LNCaP clone FGC (cell line): ENCODE measurements at places on chromosomes 5 and 9.

GRCh38 chr9:115036691-115037090 is 81.3 kb downstream of the TNC start:
- no peak for DNase-seq

DNA sequence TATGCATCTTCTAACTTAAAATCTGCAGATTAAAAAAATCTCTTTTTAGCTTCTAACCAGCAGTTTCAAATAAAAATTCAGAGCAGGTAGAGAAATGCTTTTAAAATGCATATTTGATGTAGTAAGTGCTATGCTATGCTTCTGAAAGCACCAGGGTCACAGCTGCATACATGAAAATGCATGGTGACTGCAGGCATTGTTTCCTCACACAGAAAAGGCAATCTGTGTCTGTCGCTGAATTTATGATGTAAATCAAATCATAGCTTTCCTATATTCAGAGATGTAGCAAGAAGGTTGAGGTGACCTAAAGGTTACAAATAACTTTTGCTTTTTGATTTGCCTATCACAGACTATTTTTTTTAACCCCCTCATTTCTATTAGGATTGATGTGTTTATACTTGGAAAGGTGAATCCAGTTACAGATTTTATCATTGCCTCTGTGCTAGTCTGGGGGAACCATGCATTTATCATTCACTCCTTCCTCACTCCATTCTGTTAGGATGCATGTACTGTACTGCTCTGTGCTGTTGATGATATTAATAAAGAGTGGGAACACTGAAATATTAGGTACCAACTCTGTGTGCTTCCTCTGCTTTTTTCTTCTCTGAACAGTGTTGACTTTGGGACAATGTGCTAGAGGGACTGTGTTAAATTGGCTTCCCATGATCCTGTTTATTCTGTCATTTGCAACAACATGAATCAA is 65.6 kb downstream of the FOCAD start:
- no peak for DNase-seq

GRCh38 chr9:70257991-70258691 is 637 bp upstream of the SMC5 start:
- DNase-seq = peak; percentile 57

DNA sequence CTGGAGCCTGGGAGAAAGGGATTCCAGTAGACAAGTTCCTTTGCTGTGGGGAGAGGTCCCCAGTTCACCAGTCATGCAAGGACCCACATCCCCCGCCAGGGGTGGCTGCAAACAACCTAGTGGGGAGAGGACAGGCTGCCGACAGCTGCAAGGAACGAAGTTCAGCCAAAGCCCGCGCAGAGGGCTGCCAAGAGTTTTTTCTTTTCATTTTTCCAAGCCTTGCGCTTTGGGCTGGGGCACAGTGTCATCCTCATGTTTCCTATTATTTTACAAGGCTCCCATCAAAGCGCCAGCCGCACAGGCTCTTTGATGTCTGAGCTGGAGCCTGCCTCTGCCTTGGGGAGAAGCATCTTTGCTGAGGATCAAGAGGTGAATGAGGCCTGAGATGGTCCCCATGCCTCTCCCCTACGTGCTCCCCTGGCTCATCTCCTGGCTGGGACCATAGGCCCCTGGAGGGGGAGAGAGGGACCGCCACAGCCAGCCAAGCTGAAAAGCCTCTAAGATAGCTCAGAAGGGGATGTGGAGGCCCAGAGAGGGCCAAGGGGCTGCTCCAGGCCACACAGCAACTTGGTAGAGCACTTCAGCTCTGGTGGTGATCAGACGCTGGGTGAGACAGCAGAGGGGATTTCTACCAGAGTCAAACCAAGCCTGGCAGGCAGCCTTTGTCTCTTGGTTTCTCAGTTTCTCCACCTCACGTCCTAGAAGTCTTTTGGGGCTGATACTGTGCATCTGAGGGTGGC is 50.4 kb upstream of the SYNPO start:
- DNase-seq = no peak

DNA sequence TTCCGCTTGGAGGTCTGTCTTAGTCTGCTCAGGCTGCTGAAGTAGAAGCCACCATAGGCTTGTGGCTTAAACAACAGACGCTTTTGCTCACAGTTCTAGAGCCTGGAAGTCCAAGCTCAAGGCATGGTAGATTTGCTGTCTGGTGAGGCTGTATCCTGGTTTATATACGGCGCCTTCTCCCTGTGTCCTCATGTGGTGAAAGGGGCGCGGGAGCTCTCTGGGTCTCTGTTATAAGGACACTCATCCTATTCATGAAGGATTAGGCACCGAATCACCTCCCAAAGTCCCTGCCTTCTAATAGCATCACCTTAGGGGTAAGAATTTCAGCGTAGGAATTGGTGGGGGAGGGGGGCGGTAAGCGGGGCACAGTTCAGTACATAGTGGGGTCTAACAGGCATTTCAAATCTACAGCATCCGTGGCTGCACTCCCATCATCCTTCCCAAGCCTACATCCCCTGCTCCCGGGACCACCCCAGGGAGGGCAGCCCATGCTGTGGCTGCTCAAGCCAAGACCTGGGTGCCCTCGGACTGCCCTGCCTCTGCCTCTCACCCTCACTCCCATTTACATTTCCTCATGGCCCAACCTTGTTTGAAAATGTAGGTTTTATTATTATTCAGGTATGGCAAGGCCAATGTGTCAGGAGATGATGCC is 15.1 kb upstream of the LPCAT1 start:
- DNase-seq = no peak

- no peak for DNase-seq
These were observed 216.1 kb downstream of the MEF2C start for GRCh38 chr5:88666761-88667495.

GRCh38 chr5:4947893-4948536 is 192.1 kb upstream of the ADAMTS16 start:
- DNase-seq = no peak

- DNase-seq = peak; percentile 6
These were observed 311.0 kb downstream of the AGTPBP1 start for GRCh38 chr9:85430659-85431338.

DNA sequence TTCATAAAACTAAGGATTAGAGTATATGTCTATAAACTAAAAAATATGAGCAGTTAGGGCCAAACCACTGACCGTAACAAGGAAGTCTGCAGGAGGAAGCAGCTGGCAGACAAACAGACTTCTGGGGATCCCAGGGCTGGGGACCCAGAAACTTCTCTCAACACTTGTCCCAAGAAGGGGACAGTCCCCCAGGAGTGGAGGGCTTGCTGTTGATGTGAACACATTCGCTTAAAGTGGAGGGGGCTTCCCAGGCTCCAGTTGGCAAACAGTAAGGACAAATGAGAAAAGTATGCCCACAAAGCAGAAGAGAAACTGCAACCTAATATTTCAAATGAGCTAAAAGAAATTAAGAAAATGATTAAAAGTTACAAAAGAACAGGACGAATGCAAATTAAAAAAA is 83.7 kb downstream of the PDE8B start:
- no peak for DNase-seq

- DNase-seq = no peak
These were observed 110.2 kb downstream of the MLLT3 start for GRCh38 chr9:20512106-20512505.

DNA sequence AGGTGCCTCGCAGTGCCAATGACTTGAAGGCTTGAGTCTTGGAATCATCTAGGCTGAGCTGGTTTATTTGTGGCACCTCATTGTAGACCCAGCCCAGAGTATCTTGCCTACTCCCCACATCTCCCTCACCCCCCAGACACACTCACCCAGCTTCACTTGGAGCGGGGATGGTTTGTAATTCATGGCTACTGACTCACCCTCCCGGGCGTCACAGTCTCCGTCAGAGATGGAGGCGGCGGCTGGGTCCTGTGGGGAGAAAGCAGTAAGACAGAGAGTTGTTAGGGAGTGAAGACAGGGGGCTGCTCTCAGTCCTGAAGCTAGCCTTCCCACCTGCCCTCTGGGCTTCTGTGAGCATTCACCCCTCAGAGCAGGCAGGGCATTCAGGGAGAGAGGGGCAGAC is 29.0 kb upstream of the MYORG start:
- DNase-seq = no peak

DNA sequence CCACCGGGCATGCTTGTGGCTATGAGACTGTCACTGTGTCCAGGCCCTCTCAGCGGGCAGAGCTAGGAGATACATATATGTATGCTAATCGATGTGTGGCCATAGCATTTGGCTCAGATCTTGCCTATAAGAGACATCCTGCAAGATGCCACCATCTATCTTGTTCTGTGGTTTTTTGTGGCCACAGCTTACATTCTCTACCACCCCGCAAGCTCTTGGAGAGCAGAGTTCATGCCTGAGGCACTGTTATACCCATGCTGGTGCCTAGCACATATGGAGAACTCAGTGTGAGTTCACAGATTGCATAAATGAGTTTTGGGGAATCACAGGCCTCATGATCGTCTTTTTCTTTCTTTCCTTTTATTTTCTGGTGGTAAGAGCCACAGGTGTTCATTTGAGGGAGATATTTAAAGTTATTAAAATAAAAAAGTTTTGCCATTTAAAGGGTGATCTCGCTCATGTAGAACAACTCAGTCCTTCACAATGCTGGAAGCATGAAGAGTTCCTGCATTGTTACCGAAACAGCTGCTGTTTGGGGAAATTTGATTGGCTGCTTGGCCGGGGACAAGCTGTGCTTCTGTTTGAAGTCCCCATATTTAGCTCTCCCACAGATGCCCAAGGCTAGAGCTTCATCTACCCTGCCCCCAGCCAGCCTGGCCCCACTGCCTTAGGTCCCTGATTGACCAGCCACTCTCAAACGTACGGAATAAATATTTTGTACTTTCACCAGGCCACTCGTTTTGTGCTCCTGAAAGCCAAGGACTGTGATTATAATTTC is 169.2 kb upstream of the MAP1B start:
- no peak for DNase-seq

DNA sequence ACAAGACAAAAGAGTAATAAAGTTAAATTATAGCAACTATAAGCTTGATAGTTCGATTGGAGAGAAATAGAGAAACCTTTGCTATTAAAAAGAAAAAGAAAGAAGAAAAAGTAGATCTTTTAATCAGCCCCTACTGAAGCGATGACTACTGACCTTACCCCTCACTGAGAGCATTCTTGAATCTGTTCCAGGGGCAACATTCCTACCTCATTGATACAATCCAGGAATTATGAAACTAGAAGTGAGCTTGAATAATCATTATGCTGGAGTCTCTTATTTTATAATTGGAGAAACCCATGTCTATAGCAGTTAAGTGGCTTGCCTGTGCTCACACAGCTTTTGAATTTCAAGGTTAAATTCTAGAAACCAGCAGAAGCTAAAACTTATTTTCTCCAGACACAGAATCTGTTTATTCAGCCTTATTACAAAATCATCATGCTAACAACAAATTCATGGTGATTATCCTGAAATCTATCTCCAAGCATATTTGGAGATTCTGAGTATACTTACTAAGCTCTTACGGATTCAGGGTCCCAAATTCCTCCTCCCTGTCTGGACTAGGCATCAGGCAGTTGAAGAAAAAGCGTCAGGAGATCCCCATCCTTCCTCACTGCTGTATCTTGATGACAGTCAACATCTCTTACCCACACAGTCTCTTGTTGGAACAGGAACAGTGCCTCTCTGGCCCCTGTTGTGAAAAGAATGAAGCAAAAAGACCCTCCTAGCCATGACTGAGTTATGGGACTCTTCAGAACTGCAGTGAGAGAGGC is 547.6 kb upstream of the WWC1 start:
- DNase-seq = no peak

GRCh38 chr9:31608416-31608815 is 776.0 kb upstream of the ACO1 start:
- peak; percentile 46 for DNase-seq

- DNase-seq = no peak
These were observed 33.9 kb downstream of the UNC13B start for GRCh38 chr9:35195683-35196082.

DNA sequence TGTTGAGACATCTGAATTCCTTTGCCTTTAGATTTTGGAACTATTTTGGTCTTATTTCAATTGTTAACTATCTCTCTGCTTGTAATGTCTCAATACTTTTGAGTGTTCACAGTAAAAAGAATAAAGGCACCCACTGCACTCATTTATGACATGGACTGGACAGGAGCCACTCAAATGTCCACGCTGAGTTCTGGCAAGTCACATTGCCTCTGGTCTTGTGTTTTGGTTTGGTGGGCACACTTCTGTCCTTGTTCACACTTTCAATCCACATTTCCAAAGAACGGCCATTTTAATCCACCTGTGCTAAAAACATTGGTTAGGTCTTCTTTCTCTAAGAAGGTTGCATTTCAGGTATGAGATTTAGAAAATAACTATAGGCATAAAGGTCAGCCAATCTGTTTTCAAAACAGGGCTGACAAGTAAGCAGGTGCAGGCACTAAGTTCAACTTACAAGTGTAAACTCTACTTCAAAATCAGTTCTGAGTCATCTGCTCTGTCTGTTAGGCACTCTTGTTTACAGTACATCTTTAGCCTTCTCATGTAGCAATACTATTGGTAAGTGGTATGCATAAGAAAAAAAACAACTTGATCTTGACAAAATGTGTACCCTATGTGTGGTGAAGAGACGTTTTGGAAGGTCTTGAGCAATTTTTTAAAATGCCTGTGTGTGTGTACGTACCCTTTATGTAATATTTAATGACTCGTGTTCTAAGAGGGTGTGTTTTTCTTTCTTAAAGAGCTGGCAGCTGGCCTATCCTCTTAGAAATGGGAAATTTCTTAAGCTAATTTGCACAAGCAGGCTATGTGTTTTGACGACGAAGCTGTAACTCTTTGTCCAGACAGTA is 31.5 kb upstream of the ZFAND5 start:
- DNase-seq = peak; percentile 64

GRCh38 chr5:61176631-61177030 is 14.4 kb upstream of the SMIM15 start:
- DNase-seq = no peak

DNA sequence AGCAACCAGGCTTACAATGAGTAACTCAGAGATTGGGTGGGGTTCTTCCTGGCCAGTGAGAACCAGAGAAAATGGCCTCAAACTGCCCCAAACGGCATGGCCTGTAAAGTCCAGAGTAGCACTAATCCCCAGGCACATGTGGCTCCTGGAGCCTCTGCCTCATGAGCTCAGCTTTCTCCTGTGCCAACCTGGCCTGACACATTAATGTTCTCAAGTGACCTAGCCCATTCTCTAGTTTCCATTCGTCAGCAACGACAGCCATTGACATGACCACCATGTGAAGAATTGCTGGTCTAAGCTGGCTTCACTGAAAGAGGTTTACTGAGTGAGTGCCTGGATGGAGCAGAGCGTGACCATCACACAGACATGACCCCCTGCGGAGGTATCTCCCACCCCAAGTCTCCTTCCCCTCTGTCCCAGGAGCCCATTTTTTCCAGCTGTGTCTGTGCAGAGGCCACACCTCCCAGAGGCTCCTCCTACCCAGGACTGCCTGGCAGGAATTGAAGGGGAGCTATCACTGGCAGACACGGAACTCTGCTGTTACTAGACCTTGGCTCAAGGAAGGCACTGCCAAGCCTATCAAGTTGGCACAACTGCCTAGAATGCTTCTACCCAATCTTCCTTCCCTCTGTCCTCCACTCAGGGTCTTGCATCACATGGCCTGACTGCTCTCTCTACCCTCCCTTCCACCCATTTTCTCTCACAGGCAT is 59.0 kb upstream of the BOD1 start:
- DNase-seq = no peak

DNA sequence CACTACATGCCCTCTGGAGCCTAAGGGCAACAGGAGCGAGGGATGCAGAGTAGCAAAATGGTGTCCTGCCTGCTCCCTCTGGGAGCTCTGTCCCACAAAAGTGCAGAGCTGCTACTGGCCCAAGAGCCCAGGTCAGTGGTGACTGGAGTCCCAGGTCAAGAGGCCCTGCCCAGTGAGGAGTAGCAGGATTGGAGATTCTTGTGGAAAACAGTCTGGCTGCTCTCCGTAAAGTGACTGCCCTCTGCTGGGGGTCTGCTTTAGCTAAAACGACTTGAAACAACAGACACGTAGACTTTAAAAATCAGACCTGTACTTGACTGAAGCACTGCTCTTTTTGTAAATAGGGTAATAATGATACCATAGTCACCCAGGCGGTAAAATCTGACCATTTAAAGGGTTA is 917.0 kb downstream of the MAT2B start:
- no peak for DNase-seq
